Activated CD8-positive, alpha-beta memory T cell treated with anti-CD3 and anti-CD28 coated beads for 1 hour (primary cell): ENCODE measurements at places on chromosomes 12 and 14.
A peak's percentile ranks its signal among the peaks of the same experiment; 100 is the strongest.

DNA sequence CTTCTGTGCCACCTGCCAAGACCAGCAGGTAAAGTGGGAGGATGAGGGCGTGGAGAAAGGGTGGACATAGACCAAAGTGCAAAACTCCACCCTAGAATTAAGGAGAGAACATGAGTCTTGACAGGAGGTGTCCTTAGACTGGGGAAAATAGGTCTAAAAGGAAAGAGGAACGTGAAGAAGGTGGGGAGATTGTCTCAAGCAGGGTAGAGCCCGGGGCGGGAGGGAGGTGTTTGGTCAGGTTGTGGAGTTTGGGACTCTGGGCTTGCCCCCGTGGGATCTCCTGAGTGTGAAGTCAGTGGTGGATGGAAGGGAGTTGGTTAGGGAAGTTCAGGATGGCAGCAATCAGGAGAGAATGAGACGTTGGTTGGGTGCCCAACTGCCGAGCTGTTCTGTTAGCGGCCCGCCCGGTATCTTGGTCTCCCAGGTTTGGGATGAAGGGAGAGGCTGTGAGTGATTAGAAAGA is 386 bp downstream of the DGKA start:
- DNase-seq = no peak

- no peak for DNase-seq
Measured at GRCh38 chr12:104724992-104725585, 233.0 kb downstream of the SLC41A2 start.

DNA sequence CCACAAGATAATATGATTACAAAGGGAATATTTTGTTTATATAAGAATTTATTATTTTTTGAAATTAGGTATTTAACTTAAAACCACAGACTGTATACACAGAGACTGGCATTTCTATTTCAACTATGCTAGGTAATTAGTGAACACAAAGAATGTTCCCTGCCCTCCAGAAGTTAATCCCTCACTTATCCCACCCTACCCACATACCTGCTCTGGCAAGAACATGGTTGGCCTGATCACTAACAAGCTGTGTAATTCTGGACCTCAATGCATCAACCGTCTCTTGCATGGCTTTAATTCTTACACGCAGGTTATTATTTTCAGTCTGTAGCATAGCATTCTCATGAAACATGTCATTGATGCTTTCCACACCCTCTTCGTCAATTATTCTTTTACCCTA is 85.9 kb downstream of the KIF21A start:
- DNase-seq = no peak

GRCh38 chr12:71581206-71581605 is 82.4 kb downstream of the ZFC3H1 start:
- no peak for DNase-seq

- no peak for DNase-seq
Measured at GRCh38 chr12:39043424-39043822, 138.0 kb upstream of the CPNE8 start.

- no peak for DNase-seq
Measured at GRCh38 chr12:103810111-103810510, 30.9 kb downstream of the NT5DC3 start.

GRCh38 chr12:79858518-79858917 is 76.4 kb downstream of the PPP1R12A start:
- no peak for DNase-seq

GRCh38 chr12:40232602-40233001 is 7.8 kb downstream of the LRRK2 start:
- no peak for DNase-seq

DNA sequence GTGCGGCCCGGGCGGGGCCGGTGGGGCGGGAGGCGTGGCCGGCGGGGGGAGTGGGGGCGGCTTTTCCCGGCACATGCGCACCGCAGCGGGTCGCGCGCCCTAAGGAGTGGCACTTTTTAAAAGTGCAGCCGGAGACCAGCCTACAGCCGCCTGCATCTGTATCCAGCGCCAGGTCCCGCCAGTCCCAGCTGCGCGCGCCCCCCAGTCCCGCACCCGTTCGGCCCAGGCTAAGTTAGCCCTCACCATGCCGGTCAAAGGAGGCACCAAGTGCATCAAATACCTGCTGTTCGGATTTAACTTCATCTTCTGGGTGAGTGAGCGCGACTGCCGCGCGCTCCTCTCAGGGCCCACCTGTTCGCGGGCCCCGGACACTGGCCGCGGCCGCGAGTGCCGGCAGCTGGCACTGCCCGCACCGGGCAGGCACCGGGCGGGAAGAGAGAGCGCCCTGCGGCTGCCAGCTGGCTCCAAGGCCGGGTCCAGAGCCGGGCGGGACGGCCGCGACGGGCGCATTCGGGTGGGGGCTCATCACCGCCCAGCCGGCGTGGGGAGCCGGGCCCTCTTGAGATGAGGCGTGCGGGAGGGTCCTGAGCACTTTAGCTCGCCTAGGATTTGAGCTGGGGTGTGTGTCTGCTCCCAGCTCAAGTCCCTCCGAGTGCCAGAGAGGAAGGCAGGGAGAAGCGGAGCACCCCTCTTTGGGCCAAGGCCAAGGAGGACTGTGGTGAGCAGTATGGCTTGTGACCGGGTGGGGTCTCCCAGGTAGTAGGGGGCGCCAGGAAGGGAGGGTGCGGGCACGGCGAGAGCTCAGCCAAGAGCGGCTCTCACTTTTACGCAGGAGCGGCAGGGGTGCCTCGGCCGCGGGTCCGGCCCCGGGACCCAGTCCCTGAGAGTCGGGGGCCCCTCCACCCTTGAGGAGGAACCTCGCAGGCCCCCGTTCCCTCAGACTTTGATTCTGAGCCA is at the start of gene CD9:
TSS of gene CD9 (plus strand) at position 145 of the 957 bp plus-strand sequence. CDS start at position 245, 100 bp downstream.
- DNase-seq = no peak

DNA sequence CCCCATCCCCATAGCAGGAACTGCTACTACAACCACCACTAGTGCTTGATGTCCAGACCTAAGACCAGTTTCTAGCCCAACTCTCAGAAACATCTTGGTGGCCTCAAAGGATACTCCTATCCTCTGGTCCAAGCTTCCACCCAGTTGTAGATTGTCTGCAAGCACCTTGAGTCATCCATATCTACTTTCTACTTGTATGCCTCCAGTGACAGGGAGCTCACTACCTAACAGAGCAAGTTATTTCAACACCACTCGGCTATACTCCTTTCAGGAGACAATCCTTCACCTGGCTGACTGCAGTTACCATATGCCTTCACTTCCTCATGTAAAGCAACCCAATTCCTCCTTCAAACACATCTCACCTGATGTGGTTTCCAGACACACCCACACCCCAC is 49.5 kb downstream of the KDM2B start:
- no peak for DNase-seq

DNA sequence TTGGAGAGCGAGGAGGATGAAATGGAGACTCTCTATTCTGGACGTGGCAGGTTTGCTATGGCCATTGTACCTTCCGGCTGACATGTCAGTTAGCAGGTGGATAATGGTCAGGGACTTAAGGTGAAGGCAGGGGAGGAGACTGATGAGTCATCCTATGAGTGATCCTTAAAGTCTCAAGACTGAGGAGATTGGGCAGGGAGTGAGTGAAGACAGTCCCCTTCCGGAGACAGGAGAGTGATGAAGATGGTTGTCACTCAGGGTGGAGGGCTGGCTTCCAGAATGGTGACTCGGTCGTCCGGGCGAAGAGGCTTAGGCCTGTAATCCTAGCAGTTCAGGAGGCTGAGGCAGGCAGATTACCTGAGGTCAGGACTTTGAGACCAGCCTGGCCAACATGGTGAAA is 49.8 kb upstream of the CCDC63 start:
- DNase-seq = no peak

GRCh38 chr12:47328831-47329545 is 249.2 kb upstream of the AMIGO2 start:
- no peak for DNase-seq

- no peak for DNase-seq
Measured at GRCh38 chr12:108268397-108268796, 70.7 kb downstream of the CMKLR1 start.

DNA sequence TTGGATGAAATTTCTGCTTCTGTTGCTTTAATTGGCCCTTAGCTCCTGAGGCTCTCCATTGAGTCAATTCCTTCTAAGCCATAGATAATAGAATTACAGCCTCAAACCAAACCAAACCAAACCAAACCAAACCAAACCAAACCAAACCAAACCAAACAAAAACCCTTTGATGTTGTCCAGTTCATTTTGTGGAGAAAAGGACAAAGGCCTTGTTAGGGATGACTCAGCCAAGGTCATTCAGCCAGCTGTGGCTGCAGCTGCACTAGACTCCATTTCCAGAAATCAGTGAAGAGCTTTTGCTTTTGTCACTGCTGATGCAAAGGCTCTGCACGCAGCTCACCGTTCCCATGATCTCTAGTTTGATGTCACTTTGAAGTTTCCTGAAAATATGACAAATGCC is 82.2 kb upstream of the RMST start:
- DNase-seq = no peak

DNA sequence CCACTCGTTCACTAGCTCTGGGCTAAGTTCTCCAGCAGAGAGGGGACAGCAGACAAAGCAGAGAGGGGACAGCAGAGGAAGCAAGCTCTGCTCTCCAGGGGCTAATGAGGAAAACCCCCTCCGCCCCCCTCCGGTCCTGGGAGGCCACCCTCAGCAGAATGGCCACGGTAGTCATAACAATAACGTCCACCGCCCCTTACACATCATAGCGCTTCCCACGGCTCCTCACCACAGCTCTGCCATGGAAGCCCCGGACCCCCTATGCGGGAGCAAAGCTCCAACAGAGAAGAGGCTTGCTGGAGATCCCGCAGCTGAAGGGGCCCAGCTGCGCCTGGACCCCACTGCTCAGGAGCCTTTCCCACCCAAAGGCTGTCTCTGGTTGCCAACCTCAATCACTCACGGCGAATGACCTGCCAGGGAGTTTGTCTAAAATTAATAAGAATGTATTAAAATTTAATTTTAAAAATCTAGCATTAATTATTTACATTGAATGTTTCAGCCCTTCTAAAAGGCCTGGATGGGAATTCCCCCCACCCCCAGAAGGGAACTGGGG is 17.4 kb downstream of the BEGAIN start:
- DNase-seq = no peak

GRCh38 chr12:55008944-55009585 is 10.7 kb upstream of the NEUROD4 start:
- no peak for DNase-seq

DNA sequence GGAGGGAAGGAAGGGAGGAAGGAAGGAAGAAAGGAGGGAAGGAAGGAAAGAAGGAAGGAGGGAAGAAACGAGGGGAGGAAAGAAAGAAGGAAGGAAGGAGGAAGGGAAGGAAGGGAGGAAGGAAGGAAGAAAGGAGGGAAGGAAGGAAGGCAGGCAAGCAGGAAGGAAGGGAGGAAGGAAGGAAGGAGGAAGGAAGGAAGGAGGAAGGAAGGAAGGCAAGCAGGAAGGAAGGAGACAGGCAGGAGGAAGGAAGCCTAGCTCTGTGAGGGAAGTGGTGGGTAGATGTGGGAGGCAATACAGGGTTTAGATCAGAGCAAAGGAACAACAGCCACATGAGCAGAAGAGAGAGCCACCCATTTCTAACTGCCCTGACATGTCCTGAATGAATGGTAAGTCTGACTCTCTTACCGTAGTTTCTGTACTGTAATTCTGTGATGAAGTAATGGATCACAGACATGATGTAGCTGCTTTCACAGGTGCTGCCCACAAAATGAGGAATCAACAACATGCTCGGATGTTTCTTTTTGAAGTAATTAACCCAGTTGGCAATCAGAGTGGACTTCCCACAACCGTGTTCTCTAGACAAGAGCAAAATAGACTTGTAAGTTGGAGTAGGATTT is 24.4 kb upstream of the HSP90B1 start:
- DNase-seq = no peak

DNA sequence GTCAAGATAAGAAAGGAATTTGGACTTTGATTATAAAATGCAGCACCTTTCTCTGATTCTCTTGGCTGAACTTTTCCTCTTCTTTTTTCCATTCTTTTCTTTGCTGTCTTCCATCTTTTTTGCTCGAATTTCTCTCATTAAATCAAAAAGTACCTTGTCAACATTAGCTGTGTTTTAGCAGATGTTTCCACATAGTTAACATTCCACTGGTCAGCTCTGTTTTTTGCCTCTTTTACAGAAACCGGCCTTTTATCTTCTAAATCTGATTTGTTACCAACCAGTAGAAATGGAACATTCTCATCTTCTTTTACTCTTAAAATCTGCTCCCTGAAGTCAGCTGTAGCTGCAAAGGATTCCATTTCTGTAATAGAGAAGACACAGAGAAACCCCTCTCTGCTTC is 71.1 kb upstream of the SYT1 start:
- no peak for DNase-seq

- no peak for DNase-seq
Measured at GRCh38 chr12:7758766-7759140, 6.3 kb upstream of the NANOGNB start.

DNA sequence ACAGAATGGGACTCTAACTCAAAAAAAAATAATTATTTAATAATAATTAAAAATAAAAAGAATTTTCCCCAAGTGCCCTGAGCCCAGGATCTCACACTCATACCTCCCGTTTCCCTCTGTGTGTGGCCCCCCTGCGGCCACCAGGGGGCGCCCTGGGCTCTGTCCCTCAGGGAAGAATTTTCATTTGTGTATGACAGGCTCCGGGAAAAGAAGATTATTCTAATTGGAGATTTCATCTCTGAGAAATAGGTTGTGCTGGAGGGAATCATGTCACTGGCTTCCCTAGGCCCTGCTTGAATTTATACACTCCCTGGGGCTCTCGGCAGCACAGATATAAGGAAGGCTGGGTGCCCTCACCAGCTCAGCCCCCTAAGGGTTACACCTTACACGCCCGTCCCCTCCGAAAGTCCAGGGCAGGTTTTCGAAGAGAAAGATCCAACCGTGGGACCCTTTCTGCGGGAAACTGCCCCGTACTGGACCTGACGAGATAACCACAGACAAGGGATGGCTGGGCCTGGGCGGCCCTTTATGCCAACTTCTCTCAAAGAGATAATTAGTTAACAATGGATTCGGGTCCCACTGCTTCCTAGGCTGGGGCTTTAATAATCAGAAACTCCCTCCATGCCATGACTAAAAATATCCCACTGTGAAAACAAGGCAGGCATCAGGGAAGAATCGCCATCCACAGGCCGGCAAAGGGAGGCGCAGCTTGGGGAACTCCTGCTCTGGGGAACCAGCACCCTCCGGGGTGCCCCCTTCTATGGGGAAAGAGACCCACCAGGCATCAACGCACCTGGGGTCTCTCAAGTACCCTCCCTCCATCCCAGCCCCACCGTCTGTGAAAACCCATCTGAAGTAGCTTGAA is 80.7 kb downstream of the KDM2B start:
- DNase-seq = peak; percentile 68
